MM.1S (cell line): ENCODE measurements at places on chromosomes 13 and 19.

DNA sequence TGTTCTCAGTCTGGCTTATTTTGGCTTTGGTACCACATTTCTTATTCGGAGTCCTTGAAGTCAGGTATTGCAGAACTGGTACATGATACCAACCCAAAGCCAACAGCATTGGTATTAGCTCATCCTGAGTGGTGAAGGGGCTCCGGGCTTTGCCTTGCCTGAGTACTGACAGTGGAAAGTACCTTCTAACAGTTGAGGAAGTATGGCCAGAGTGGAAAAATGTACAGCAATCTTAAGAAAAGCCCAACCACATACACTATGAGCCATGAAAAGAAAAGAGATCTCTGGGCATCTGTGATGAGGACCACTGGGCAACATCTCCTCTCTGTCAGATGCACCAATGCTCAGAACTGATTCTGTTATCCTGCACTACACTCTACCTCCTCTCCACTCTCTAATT is 8.3 kb downstream of the LCP1 start:
- no peak for DNase-seq
- H3K4me3 ChIP-seq: no peak overlapping the region
- H3K36me3 ChIP-seq: no peaks in the 10 kb centered on the region
- H3K27ac ChIP-seq: peak overlapping the region; percentile 6; the same call in 1 of the 2 replicates

GRCh38 chr13:26951581-26952177 is 191.1 kb upstream of the GPR12 start:
- DNase-seq: no peak
- H3K27me3 ChIP-seq: no peaks in the 10 kb centered on the region
- H3K36me3 ChIP-seq: no peaks in the 10 kb centered on the region
- H3K27ac ChIP-seq: no peak overlapping the region
- no peaks in the 10 kb centered on the region for H3K4me1 ChIP-seq
- no peak overlapping the region for H3K4me3 ChIP-seq

DNA sequence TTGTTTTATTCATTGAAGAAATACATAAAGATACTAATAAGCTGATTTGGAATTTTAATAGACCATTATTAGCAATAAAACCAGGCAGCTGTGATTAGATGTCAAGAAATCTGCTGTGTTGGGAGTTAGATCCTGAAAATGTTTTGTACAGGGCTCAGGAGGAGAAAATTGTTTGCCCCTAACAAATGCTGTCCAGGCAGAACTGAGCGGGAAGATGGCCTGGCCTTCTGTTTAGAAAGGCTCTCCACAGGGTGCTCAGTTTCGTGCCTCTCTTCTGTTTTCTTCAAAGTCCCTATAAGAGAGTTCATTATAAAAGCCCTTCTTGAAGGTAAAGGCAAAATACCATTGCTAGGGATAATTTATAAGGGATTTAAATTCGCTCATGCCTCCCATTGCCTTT is 64.1 kb downstream of the ERCC5 start:
- no peak overlapping the region for H3K4me3 ChIP-seq
- no peaks in the 10 kb centered on the region for H3K4me1 ChIP-seq
- H3K36me3 ChIP-seq: no peaks in the 10 kb centered on the region
- H3K27ac ChIP-seq: no peak overlapping the region
- no peaks in the 10 kb centered on the region for H3K27me3 ChIP-seq

DNA sequence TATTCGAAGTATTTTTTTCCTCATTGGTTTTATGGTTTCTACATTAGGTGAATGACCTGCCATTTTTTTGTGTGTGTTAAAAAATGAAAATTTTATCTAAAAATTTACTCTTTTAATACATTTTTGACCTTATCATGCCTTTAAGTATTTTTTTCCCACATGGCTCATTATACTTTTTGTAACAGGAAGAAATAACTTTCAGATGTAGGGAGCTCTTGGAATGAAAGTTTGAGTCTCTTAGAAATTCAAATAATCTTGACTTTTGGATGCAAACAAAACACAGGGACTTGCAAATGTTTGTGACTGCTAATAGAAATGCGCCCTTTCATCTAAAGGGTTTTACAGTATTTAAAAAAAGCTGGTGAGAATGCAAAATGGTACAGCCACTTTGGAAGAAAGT is 457.9 kb downstream of the KLF5 start:
- no peaks in the 10 kb centered on the region for H3K27me3 ChIP-seq
- H3K27ac ChIP-seq: no peak overlapping the region
- no peaks in the 10 kb centered on the region for H3K4me1 ChIP-seq
- H3K36me3 ChIP-seq: no peaks in the 10 kb centered on the region
- no peak overlapping the region for H3K4me3 ChIP-seq
- DNase-seq: no peak

- H3K27me3 ChIP-seq: no peaks in the 10 kb centered on the region
- no peaks in the 10 kb centered on the region for H3K36me3 ChIP-seq
- no peak overlapping the region for H3K27ac ChIP-seq
- H3K4me1 ChIP-seq: no peaks in the 10 kb centered on the region
- DNase-seq: no peak
These were observed 254.6 kb downstream of the SPRY2 start for GRCh38 chr13:80086304-80086721.

GRCh38 chr13:102620516-102620915 is 23.7 kb downstream of the TPP2 start:
- H3K27me3 ChIP-seq: no peaks in the 10 kb centered on the region
- H3K4me3 ChIP-seq: no peak overlapping the region
- no peak for DNase-seq
- H3K36me3 ChIP-seq: peaks cover 35% of the 10 kb centered on the region
- no peak overlapping the region for H3K27ac ChIP-seq

- H3K36me3 ChIP-seq: no peaks in the 10 kb centered on the region
- DNase-seq: no peak
- H3K4me3 ChIP-seq: no peak overlapping the region
- no peak overlapping the region for H3K27ac ChIP-seq
These were observed 397.4 kb downstream of the FOXO1 start for GRCh38 chr13:40269086-40269485.

DNA sequence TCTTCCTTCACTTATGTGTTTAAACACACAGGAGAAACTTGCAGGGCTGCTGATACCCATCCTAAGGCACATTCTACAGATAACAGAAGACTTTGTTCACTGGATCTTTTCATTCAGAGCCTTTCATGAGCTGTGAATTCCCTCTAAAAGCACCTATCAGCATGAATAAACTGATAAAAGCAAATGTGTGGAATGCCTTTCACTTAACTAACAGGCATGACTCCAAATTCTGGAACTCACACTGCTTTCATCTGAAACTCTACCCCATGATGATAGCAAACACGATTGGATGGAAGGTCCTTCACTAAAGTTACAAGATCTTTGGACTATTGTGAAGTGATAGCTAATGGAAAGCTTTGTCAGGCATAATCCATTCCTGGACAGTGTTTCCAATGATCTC is 457.3 kb downstream of the EFNB2 start:
- no peaks in the 10 kb centered on the region for H3K36me3 ChIP-seq
- no peaks in the 10 kb centered on the region for H3K4me1 ChIP-seq
- H3K4me3 ChIP-seq: no peak overlapping the region

DNA sequence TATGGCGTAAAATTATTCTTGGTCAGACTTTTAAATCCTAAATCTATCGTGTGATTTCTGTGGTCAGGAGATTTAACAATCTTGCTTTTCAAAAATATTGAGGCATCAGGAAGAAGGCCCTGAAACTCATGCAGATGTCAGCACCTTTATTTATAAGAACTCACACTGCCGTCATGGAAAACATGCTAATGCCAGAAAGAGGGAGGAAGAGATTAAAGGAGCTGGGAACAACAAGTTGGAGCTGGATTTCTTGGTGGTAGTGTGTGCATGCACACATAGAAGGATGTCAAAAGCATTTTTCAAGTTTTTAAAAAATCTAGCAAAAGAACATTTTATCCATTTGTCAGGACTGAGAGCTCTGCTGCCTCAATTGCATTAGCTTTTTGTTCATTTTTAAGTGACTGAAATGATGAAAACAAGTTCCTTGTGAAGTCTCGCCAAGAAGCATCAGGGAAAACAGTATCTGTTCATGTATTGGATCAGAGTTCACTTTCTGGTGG is 342.5 kb downstream of the SPRY2 start:
- no peak overlapping the region for H3K27ac ChIP-seq
- H3K27me3 ChIP-seq: no peaks in the 10 kb centered on the region
- H3K4me1 ChIP-seq: no peaks in the 10 kb centered on the region

- no peak for DNase-seq
- H3K27ac ChIP-seq: no peak overlapping the region
- no peaks in the 10 kb centered on the region for H3K27me3 ChIP-seq
- H3K4me3 ChIP-seq: no peak overlapping the region
- H3K36me3 ChIP-seq: no peaks in the 10 kb centered on the region
These were observed 409.4 kb downstream of the IRS2 start for GRCh38 chr13:109376936-109377335.

DNA sequence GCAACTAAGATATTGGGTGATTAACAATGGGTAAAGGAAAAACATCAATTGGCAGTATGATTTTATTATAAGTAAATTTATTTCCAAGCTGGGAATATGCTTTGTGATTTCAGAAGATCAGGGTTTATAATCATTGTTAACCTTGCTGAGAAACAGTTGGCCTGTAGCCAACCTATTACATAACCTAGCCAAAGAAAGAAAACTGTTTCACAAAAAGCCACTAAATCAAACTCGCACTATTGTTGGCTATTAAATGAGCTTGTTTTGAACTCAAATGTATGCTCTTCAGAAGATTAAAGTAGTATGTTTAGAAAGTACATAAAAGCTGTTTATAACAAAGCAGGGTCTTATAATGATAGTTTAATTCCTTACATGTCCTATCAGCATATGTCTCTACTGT is 151.7 kb downstream of the LHFPL6 start:
- no peaks in the 10 kb centered on the region for H3K36me3 ChIP-seq
- no peak overlapping the region for H3K4me3 ChIP-seq
- H3K27me3 ChIP-seq: no peaks in the 10 kb centered on the region
- H3K4me1 ChIP-seq: no peaks in the 10 kb centered on the region
- DNase-seq: no peak

GRCh38 chr13:20058476-20058875 is 99.9 kb downstream of the ZMYM2 start:
- no peak for DNase-seq
- H3K27me3 ChIP-seq: no peaks in the 10 kb centered on the region
- H3K27ac ChIP-seq: no peak overlapping the region
- no peak overlapping the region for H3K4me3 ChIP-seq
